ENCODE measurements at places on chromosomes 13 and 19.

DNA sequence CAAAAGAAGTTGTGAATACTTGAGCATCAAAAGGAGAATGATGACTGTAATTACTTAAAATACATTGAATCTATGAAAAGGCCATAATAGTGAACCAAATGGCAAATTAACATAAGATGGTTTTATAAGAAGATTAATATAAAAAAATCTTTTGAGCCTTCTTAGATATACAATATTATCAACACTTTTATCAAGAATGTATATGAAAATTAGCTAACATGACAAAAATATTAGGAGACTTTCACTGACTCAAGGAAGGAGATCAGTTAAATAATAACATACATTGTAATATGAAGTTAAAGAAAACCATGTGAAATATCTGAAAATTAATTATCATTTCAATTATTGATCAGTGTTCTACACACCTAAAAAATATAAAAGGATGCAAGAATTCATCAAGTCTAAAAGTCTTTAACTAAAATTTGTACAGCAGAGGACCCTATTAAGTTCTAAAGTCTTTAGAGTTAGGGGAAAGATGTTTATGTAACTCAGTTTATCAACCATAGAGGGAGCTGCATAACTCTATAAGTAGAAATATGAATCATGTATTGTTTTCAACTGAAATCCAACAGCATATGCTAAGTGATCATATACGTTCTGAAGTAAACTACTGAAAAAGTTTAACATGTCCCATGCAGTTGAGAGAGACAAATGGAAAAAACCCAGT is 756.1 kb upstream of the MIR17HG start:
- no peak for DNase-seq

- no peak for DNase-seq
Measured at GRCh38 chr19:50983625-50984292, at the start of gene KLK7. Gene KLK7 (minus strand): TSS chr19:50983917. CDS start chr19:50982399, 1,518 bp downstream.

GRCh38 chr13:113500530-113501265 is 10.2 kb upstream of the DCUN1D2 start:
- no peak for DNase-seq

DNA sequence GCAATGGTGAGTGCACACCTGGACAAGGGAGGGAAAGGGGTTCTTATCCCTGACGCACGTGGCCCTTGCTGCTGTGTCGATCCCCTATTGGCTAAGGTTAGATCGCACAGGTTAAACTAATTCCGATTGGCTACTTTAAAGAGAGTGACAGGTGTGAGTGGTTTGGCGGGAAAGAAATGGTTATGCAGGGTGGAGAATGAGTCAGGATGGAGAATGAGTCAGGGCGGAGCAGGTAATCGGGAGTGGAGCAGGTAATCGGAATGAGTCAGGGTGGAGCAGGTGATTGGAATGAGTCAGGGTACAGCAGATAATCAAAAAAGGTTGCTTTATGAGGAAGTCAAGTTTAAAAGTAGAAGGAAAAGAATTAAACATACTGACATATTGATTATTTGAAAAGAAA is 24.4 kb upstream of the SIAH3 start:
- no peak for DNase-seq

DNA sequence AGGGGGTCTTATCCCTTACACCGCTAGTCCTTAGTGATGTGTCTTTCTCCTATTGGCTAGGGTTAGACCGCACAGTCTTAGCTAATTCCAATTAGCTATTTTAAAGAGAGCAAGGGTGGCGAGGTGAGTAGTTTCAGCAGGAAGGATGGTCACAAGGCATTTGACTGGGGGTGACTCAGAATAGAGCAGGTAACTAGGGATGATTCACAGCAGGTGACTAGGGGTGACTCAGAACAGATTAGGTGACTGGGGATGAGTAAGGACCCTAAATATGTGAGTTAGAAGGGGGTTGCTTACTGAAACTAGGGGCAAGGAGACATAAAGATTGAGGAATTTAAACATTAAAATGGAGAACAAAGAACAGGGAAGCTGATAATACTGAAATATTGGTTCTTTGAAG is 64.3 kb downstream of the ZNF66 start:
- DNase-seq = no peak

- no peak for DNase-seq
Measured at GRCh38 chr13:53638040-53638439, 609.4 kb downstream of the OLFM4 start.

DNA sequence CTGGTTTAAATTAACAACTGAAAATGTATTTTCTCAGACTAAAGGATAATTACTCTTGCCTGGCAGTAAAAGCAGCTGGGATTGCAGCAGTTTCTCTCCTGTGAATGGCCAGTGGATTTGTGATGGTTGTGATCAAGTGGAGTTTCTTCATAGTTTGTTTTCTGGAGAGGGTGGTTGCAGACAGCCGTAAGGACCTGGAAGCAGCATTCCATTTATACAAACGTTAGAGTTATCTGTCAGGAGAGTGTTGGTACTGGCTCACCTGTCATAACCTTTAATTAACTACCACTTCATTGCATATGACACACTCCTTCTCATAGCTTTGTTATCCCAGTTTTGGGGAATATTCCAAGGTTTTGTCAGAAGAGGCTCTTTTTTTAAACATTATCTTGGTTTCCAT is 258.4 kb upstream of the SLC10A2 start:
- no peak for DNase-seq

DNA sequence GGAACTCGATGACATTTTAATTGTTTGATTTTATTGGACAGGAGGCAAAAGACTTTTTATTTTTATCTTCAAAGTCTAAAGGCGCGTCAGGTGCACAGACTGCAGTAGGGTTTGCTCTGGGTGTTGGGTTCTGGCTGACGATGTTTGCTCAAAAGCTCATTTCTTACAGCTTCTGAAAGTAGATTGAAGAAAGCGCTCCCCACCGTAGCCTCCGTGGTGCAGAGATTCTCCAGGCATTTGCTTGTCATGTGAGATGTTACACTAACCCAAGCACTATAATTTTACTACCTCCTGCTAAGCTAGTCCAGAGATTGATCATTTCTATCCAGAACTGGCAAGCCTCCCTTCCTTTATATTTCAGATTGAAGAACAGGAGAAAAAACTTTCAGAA is 14.5 kb upstream of the ATP11A start:
- DNase-seq = no peak

DNA sequence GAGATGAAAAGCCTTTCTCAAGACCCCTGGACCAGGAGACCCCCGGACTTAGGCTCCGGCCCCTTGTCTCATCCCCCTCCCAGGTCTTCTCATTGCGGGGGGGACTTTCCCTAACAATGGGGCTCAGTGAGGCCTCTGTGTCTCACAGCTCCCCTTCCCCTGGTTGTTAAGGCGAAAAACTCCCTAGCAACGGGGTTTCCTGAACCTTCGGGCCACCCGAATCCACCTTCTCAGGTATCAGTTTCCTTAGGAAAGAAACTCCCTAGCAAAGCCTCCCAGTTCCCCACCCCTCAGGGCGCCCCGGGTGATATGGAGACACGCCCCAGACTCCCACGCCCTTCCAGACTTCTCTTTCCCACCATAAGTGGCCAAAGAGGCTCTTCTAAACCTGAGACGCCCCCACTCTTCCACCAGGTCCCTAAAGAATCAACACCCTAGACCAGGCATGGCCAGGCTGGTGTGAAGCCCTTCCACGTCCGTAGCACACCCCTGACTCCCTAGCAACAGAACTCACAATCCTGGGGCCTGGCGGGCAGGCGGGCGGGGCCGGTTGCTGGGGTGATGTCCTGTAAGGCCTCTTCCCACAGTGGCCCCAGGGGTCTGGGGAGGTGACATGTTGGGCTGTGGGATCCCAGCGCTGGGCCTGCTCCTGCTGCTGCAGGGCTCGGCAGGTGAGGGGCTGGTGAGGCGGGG is at the start of gene TMEM190:
TSS of gene TMEM190 (plus strand) at position 586 of the 693 bp plus-strand sequence. CDS start at position 614, 28 bp downstream.
- no peak for DNase-seq

DNA sequence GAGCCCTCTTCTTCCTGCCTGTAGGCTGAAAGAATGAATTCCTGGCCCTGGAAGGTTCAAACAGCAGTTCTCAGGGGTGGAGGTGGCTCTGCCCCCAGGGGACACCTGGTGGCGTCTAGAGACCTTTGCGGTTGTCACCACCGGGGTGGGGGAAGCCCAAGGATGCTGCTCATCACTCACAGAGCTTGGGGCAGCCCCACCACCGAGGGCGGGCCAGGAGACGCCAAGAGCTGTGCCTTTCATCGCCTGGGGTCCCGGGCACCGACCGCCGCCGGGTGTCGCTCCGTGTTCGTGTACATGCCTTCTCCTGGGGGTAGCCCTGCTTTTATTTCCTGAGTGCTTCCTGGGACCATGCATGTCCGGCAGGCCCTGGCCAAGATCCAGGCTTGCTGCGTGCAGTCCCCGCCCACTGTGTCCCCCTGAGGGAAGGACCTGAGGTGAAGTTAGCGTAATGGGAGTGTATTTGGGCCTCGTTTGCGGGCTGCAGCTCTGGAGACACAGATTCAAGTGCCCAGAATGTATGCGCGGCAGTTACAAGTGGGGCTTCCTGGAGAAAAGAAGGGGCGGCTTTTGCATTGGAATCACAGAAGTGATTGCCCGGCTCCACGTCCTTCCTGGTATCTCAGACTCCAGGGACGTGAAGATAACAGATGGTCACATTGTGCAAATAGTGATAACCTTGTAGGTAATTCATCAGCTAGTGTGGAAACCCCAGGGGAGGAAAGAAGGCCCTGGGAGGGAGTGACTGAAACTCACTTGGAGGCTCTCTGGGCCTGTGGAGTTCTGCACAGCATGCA is 7.8 kb downstream of the DOT1L start:
- peak; percentile 71 for DNase-seq

GRCh38 chr13:76929320-76929719 is 19.0 kb upstream of the ACOD1 start:
- DNase-seq = no peak

DNA sequence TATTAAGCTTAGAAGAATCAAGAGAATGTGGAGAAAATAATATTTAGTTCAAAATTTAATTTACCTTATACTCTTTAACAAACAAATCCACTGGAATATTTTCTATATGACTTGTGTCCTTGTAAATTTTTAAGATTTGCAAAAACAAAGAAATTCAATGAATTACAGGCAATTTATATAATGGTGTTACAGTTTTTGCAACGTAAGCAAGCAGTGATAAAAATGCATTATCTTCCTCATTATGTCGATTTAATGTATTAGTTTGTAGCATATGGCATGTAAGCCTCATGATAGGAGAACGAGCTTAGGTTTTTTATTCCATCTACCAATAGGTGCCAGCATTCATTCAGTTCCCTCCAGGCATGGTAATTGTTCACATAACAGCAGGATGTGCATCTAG is 100.0 kb upstream of the PCDH9 start:
- no peak for DNase-seq

- no peak for DNase-seq
Measured at GRCh38 chr13:50149214-50149613, 134.0 kb downstream of the KCNRG start.

- DNase-seq = no peak
Measured at GRCh38 chr13:52147225-52147624, 12.2 kb downstream of the NEK3 start.

- no peak for DNase-seq
Measured at GRCh38 chr19:5996102-5996501, 18.2 kb upstream of the RANBP3 start.

GRCh38 chr13:111663953-111664421 is 343.5 kb downstream of the TEX29 start:
- DNase-seq = no peak

- DNase-seq = no peak
Measured at GRCh38 chr13:97749174-97749573, 204.3 kb upstream of the IPO5 start.

GRCh38 chr13:58617880-58618665 is 986.5 kb downstream of the PCDH17 start:
- no peak for DNase-seq

DNA sequence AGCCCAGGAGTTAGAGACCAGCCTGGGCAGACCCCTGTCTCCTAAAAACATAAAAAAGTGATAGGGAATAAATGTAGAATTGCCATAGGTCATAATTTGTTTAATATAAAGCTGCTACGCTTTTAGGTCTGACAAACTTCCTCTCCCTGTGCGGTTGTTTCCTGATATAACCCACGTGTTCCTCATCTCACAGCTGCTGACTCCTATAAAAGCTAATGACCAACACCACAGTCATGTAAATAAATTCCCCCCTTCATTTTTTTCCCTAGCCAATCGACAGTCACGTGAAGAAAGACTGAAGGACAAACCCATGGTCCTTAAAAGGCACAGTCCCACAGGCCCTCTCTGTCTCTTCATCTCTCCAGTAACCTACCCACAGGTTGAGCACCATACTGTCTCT is 27.5 kb downstream of the ZNF266 start:
- no peak for DNase-seq

DNA sequence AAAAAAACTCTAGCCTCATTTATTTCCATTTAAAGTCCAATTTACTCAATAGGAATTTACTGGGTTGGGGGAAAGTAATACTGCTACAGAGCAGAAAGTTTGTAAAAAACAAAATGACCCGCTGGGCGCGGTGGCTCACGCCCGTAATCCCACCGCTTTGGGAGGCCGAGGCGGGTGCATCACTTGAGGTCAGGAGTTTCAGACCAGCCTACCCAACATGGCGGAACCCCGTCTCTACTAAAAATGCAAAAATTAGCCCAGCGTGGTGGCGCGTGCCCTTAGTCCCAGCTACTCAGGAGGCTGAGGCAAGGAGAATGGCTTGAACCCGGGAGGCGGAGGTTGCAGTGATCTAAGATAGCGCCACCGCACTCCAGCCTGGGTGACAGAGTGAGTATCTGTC is 745.6 kb downstream of the SLITRK1 start:
- DNase-seq = no peak

GRCh38 chr13:50709058-50709457 is 134.4 kb downstream of the DLEU7 start:
- DNase-seq = no peak

- DNase-seq = no peak
Measured at GRCh38 chr13:86299128-86299527, 499.9 kb upstream of the SLITRK6 start.

GRCh38 chr19:16330806-16331690 is 6.4 kb downstream of the KLF2 start:
- DNase-seq = no peak

GRCh38 chr13:113427562-113428468 is 25.5 kb downstream of the ADPRHL1 start:
- DNase-seq = no peak

- DNase-seq = no peak
Measured at GRCh38 chr13:90445179-90445578, 902.3 kb upstream of the MIR17HG start.

- DNase-seq = no peak
Measured at GRCh38 chr19:39238209-39238608, 6.6 kb downstream of the IFNL3 start.

- DNase-seq = no peak
Measured at GRCh38 chr13:83691966-83692365, 190.3 kb downstream of the SLITRK1 start.

GRCh38 chr19:46232029-46232428 is 2.5 kb downstream of the IGFL1 start:
- DNase-seq = no peak

- DNase-seq = no peak
Measured at GRCh38 chr13:77865622-77866021, 53.0 kb downstream of the EDNRB start.

- DNase-seq = no peak
Measured at GRCh38 chr19:30842926-30843325, 470.7 kb downstream of the ZNF536 start.
